ENCODE measurements at places on chromosomes 12 and 14.

DNA sequence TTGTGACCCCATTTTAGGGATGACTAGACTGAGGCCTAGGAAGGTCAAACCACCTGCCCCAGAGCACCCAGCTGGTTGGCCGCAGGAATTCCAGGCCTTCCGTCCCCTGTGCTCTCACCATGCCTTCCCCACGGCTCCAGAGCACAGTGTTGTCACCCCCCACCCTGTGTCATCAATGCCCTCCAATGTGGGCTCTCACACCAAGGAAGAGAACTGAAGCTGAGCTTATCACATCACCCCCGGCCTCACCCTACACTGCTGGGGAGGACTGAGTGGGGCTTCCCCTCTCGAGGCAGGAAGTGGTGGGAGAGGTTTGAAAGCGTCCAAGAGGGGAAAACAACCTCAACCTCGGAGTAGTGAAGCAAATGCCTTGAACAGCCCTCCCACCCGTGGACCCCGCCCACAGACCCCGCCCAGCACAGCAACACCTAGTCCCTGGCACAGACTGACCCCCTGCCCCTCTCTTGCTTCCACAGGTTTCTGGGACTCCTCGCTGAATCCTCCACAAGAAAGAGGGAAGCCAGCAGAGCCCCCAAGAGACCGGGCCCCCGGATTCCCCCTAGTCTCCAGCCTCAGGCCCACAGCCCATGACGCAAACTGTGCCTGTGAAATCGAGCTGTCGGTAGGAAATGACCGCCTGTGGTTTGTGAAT, 97.2 kb downstream of the LGMN start:
- DNase-seq: peak; percentile 90

DNA sequence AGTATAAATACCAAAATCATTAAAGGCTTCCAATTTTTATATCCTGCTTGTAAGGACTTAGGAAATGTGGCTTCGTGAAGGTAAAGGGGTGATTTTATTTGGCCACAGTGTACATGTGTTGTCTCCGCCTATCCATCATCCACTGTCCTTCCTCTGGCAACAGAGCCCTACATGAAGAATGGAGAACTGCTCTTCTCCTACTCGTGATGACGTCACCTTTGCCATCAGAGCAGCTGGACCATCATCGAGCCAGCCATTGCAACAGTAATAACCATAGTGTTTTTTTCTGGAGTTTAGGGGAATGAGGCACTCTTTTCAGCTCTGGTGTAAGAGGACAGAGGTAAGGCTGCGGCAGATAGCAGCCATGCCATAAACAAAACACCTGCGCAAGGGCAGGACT, 19.2 kb downstream of the ITPR2 start:
- DNase-seq: no peak

GRCh38 chr12:127779301-127780045, 487.5 kb upstream of the TMEM132C start:
- DNase-seq: no peak

GRCh38 chr12:49470986-49471385, 67.8 kb upstream of the KCNH3 start:
- no peak for DNase-seq

DNA sequence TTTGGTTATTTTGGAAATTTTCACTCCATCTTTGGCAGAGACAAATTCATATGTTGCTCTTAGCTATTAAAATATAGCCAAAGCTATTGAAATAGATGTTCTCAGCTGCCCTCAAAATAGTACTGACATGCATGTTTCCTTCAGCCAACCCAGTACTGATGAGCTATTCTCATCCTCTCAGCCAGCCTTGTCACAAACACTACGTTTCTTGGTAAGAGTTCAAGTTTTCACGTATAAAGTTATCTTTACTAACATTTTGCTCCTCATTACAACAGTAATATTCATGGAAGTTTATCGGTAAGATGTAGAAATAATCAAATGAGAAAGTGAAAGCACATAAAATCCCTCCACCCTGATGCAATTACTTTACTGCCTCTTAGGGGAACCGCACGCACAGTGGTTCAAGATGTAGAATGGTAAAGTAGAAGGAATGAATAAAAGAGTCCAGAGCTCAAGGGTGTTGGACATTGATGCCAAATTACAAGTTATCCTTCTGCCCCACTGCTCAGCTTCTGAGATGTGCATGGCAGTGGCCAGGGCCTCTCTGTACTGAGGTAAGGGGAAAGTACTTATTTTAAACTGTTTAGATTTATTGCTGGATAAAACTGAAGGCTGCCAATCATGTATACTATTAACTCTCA, 20.7 kb downstream of the GCH1 start:
- DNase-seq: peak; percentile 44

DNA sequence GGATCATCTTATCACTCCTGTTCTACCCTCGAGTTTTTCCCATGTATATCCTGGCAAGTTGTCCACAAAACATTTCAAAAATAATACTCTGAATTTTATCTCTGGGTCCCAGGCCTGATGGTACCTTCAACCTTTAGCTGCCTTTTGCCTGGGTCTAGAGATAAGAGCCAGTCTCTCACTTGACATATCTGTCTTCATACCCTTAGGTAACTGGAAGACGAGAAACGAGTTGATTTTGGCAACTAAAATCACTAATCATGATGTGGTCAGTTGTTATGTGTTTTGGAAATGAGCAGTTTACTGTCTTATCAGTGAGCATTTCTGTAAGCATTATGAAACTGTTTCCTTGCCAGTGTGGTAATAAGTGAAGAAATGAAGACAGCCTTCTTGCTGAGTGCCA, 6.3 kb downstream of the RNF10 start:
- no peak for DNase-seq

DNA sequence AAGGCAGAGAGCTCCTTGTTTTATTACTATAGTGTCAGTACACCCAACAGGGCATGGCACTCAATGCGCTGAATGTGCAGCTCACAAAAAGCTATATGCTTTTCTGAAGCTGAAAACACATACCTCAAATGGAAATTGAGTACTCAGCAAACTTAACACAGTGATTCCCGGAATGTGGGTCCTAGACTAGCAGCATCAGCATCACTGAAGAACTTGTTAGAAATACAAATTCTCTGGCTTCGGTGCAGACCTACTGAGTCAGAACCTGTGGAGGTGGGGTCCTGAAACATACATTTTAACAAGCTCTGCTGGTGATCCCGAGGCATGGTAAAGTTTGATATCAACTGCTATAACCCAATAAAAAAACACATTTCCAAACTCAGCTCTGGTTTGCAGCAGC, 14.9 kb downstream of the RERG start:
- DNase-seq: no peak

DNA sequence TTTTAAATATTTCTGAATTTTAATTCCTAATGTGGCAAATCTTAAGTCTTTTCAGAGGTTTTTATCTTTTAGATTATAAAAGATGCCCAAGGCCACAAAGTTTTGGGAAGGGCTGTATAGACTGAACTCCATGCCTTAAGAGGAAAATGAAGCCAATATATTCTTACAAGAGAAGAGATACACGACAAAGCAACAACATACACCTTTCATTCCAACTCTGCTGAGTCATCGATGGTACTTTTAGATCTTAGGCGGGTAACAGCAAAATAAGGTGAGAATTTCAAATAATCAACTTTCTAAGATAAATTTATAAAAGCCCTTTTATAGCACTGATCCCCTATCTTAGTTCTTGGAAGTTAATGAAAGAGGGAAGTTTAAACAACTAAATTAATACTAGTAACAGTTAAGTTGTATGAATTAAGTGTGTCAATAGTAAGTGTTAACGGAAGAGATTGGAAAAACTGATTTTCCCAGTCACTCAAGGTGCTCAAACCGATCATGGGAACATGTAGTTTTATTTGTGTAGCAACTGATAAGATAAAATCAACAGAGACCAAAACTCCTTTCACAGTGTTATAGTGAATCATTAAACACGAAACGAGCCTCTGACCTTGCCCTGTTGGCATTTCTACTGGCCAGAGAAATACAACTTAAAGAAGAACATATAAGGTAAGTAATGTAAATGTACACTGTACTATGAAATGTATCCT, 18.8 kb upstream of the PIK3C2G start:
- DNase-seq: no peak

DNA sequence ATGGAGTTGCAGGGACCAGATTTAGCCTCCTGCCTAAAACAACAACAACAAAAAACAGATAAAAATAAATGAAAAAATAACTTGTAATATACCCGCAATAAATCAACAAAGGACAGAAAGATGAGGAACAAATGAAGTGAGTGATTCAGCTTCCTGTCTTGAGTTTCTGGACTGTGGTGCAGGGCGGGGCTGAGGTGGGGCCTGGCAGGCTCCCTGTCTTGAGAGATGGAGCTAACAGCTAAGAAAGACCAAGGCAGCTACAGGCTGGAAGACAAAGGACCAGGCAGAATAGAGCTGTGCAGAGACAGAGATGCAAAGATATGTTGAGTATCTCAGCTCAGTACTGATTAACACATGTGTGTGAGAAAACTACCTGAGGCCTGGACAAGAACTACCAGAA, 879.2 kb downstream of the AACS start:
- no peak for DNase-seq

DNA sequence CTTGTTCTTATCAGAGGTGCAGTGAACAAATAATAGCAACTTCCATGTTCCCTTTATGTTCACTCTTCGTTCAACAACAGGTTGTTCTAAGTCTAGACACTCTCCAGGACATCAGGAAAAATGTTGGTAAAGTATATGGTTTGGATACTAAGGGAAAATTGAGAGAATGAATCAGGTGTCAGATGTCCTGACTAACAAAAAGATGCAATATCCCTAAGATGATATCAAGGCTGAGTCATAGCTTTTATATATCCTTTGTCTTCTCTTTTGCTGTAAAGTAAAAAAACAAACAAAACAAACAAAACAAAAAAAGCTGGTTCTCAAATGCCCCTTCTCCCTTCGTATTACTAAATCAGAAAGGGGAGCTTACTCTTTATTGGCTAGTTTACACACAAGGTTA, 11.1 kb downstream of the GLIPR1L1 start:
- DNase-seq: no peak

- DNase-seq: no peak
Measured at GRCh38 chr12:115672086-115672485, 605.4 kb downstream of the MED13L start.

DNA sequence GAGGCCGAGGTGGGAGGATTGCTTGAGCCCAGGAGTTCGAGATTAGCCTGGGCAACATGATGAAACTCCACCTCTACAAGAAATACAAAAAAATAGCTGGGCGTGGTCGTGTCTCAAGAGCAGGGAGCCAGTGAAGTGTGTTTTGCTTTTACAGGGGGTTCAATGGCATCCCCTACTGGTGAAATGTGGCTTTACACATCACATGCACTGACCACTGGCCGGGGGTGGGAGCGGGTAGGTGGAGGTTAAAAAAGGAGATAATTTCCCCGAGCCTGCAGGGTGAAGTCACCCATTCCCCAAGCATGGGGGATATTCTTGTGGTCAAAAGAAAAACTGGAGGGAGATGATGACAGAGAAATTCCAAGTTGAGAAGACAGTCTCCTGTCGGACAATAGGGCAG, 63.6 kb upstream of the PWP1 start:
- no peak for DNase-seq

GRCh38 chr12:3113671-3114325, 36.6 kb downstream of the TSPAN9 start:
- no peak for DNase-seq

- DNase-seq: no peak
Measured at GRCh38 chr14:94890785-94891184, 120.9 kb upstream of the GSC start.

GRCh38 chr12:80162177-80162576, 62.8 kb downstream of the OTOGL start:
- no peak for DNase-seq

DNA sequence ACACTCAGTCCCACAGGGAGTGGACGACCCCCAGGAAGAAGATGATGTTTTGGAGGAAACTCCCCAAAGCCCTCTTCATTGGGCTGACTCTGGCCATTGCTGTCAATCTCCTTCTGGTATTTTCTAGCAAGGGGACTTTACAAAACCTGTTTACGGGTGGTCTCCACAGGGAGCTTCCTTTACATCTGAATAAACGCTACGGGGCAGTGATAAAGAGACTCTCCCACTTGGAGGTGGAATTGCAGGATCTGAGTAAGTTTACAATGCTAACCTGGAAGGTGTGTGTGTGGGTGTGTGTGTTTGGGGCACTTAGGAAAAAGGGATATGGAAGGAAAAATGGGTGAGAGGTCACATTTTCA, 416 bp downstream of the GALNT8 start:
- no peak for DNase-seq
